ENCODE measurements at places on chromosomes 12 and 14. TPM values are rescaled to one million over a fixed set of nuclear protein-coding genes. Genes with fewer than 3 reads are reported as not detected.

DNA sequence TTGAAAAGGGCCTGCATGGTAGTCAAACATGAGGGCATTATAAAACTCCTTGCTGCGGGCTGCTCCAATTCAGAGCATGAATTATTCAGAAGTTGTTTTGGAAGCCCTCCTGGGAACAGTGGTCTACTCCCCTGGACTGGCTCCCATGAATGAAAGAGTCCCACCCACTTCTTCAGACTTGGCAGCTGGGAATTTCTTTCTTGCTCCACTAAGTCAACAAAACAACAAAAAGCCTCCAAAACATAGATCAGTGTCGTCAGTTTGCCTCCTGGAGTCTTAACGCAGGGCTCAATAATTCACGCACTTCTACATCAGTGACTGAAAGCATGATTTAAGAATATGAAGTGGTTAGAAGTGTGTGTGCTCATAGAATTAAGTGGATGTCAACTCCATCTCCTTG is 37.9 kb downstream of the AKAP6 start:
- DNase-seq, result no peak

DNA sequence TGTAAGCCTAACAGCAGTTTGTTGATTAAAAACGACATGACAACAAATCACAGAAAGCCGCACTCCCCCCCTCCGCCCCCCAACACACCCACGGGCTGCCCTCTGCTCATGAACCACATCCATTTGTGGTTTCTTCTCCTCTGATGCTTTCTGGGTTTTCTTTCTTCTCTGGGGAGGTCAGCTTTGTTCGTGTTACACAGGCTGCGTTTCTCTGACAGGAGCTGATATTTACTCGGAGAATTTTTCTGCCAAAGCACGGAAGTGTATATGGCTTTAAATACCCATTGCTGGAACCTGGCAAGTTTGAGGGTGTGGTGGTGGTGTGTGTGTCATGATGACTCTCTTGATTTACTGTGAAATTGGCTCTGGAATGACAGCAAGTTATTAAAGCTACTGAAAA is 883.7 kb upstream of the TMEM132C start:
- DNase-seq, result no peak

GRCh38 chr12:2229661-2230539 is 177.1 kb downstream of the CACNA1C start:
- DNase-seq, result no peak

GRCh38 chr12:4288296-4289131 is 15.0 kb downstream of the CCND2 start:
- DNase-seq, result no peak

- DNase-seq, result peak; percentile 45
Observed at GRCh38 chr12:27861428-27862167, 81.6 kb upstream of the MANSC4 start.

GPR162 gene
- total RNA-seq, result 2.7 TPM

GRCh38 chr12:52587563-52587962 is 13.7 kb downstream of the KRT72 start:
- DNase-seq, result no peak

OTX2 gene
- not detected for total RNA-seq

SPX gene
- not detected for total RNA-seq

CAPZA3 gene
- total RNA-seq, result not detected

- DNase-seq, result no peak
Observed at GRCh38 chr12:96456265-96456974, 33.0 kb upstream of the CFAP54 start.

PPFIA2 gene
- total RNA-seq, result 2.2 TPM

GRCh38 chr14:37559386-37559785 is 35.7 kb downstream of the FOXA1 start:
- no peak for DNase-seq

TSPAN19 gene
- total RNA-seq, result not detected

GRCh38 chr14:86997271-86997670 is 995.7 kb downstream of the GALC start:
- DNase-seq, result no peak

KRT81 gene
- total RNA-seq, result 0.77 TPM

- no peak for DNase-seq
Observed at GRCh38 chr12:101772012-101772775, 32.9 kb upstream of the SYCP3 start.

GRCh38 chr12:23555825-23556207 is 393.7 kb downstream of the SOX5 start:
- DNase-seq, result no peak

DNA sequence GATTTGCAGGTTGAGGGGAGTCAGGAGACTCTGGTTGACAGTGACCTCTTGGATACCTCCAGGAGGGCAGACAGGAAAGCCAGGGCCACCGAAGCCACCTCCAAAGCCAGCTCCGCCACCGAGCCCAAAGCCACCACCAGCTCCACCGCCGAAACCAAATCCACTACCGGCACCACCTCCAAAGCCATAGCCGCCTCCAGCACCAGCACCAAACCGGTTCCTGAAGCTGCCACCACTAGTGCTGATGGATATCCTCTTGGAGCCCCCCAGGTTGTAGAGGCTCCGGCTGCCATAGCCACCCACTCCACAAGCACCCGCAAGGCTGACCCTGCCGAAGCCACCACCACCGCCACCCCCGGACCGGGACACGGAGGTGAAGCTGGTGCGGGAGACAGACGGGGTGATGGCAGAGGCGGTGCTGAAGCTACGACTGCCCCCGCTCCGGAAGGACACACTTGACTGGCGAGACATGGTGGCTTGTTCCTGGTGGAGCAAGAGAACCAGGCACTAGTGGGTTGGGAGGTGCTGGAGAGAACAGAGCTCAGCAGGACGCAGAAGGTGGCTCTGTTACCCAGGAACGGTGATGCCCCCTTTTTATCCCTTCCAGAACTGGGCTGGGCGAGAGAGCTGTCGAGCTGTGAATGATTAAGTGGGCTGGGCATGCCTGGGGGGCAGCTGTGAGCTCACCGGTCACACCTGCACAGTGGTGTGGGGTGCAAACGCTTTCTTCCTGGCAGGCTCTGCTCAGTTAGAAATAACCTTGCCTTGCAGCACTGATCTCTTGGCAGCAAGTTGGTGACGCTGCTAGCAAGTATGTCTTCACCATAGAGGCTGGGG is at the start of gene KRT5:
KRT5 (minus strand) TSS at position 569 of the 837 bp plus-strand sequence; CDS start at position 471, 98 bp downstream.
- DNase-seq, result peak; percentile 11

- no peak for DNase-seq
Observed at GRCh38 chr14:27612121-27612520, 1014.3 kb upstream of the NOVA1 start.

SLC8A3 gene
- total RNA-seq, result 0.40 TPM

DNA sequence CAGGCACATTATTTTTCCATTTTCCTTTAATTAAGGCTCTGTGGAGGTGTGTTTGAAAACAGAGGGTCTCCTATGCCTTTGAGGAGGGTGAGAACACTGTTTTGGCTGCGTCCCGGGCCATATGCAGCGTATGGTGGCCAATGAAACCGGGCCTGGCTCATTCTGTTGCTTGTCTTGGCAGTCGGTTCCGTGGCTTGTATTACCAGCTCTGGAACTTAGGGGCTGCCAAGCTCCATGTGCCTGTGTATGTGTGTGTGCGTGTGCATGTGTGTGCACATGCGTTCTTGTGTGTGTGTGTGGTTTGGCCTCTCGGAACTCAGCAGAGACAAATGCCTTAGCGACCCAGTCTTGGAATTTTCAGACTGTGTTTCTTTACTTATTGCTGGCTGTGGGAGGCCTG is 2.7 kb downstream of the JDP2 start:
- no peak for DNase-seq

KRT83 gene
- total RNA-seq, result not detected

CCDC85C gene
- 54.0 TPM for total RNA-seq

KRT2 gene
- not detected for total RNA-seq

DNA sequence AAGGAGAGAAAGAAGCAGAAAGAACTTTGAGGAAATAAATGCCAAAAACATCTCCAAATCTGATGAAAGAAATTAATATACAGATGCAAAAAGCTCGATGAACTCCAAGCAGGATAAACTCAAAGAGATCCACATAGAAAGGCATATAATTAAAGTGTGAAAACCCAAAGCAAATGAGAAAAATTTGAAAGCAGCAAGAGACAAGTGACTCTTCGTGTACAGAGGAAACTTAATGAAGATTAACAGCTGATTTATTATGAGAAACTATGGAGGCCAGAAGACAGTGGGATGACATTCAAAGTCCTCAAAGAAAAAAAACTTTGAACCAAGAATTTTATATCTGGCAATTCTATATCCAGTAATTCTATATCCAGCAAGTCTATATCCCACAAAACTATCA is 163.0 kb upstream of the TMCC3 start:
- DNase-seq, result no peak

GRCh38 chr12:87311206-87311605 is 718.0 kb downstream of the C12orf50 start:
- DNase-seq, result no peak

DNA sequence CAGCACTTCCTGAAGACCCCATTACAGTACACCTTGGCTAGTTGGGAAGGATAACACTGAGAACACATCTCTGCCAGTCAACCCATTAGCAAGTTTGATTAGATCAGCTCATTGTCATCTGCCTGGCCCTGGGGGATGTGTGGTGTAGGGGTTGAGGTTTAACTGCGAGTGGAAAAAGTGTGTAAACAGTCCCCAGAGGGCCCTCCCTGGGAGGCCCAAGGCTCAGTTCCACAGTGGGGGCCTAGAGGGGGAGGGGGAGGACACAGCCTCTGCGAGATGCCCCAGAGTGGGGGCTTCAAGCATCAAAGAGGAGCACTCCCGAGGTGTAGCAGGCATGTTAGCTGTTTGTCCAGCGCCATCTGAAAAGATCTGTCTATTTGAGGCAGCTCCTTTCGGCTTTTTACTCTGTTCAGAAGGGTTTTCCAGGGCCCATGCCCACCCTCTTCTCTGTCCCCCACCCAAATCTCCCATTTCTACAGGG is 344 bp downstream of the LPAR5 start:
- DNase-seq, result peak; percentile 60

TEX52 gene
- not detected for total RNA-seq

SART3 gene
- 64.9 TPM for total RNA-seq

LALBA gene
- total RNA-seq, result not detected

ABCC9 gene
- 0.69 TPM for total RNA-seq

- peak; percentile 29 for DNase-seq
Observed at GRCh38 chr14:73717711-73718417, 3.7 kb upstream of the PNMA1 start.

DNA sequence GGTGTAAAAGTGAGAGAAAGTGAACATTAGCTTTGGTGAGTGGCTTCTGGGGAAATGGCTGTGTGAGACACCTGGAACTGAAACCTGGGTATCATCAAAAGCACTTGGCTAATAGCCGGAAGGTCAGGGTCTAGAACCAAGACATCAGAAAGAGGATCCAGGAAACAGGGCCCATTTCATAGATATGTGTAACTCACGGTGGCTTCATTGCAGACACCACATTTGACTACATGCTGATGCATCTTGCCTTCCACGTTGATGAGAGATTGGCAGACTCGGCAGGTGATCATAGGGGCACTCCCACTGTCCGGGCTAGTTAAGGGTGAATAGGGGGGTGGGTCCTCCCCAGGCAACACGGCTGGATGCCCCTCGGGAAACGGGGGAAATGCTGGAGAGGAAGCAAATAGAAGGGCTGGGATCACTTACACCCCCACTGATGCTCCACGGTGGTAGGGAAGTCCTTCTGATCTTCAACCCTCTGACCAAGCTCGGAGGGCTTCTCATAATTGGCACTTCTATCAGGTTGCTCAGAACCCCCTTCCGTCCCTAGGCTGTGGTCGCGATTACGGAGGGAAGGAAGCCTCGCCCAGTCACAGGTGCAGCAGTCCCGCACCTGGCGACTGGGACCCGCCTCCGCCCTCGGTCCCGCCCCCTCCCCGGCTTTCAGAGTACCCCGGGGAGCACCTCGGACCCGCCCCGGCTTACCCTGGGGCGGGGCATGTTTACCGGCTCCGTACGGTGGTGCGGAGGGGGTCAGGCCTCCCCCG is 593 bp downstream of the PIP4P1 start:
- peak; percentile 79 for DNase-seq

HPD gene
- total RNA-seq, result 0.91 TPM

DNA sequence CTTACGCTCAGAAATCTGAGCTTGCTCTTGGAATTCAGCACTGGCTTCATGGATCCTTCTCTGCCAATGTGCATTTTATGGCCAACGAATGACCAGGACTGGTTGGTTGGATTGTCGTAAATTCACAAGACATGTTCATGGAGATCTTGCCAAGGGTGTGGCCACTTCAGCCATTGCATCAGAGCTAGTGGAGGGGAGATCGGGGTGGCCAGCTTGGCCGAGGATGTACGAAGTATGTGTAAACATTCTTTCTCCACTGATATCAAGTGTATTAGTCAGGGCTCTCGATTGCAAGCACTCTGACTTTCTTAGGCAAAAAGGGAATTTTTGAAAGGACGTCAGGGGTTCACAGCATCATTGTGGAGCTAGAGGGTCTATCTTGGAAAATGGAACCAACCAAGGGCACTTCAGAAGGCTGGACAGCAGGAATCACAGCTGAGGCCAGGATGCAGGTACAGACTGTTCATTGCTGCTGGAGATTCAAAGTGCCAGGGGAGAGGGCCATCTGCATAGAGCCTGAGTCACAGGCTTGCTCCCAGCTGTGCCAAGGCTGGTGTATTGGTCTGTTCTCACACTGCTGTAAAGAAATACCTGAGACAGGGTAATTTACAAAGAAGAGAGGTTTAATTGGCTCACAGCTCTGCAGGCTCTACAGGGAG is 32.9 kb upstream of the ADGRD1 start:
- DNase-seq, result peak; percentile 55

CLEC1B gene
- not detected for total RNA-seq

Data from colonic mucosa (tissue), 4 donors.